ENCODE measurements at places on chromosomes 2 and 18. TPM values are rescaled to one million over a fixed set of nuclear protein-coding genes. Genes with fewer than 3 reads are reported as not detected.

GRCh38 chr2:241309684-241310117, 5.8 kb downstream of the HDLBP start:
- peaks cover 73% of the 10 kb centered on the region for H3K4me1 ChIP-seq
- H3K27me3 ChIP-seq, result no peaks in the 10 kb centered on the region
- peaks cover 14% of the 10 kb centered on the region for H3K36me3 ChIP-seq
- DNase-seq, result peak; percentile 84
- peak overlapping the region; percentile 90 for H3K27ac ChIP-seq

DNA sequence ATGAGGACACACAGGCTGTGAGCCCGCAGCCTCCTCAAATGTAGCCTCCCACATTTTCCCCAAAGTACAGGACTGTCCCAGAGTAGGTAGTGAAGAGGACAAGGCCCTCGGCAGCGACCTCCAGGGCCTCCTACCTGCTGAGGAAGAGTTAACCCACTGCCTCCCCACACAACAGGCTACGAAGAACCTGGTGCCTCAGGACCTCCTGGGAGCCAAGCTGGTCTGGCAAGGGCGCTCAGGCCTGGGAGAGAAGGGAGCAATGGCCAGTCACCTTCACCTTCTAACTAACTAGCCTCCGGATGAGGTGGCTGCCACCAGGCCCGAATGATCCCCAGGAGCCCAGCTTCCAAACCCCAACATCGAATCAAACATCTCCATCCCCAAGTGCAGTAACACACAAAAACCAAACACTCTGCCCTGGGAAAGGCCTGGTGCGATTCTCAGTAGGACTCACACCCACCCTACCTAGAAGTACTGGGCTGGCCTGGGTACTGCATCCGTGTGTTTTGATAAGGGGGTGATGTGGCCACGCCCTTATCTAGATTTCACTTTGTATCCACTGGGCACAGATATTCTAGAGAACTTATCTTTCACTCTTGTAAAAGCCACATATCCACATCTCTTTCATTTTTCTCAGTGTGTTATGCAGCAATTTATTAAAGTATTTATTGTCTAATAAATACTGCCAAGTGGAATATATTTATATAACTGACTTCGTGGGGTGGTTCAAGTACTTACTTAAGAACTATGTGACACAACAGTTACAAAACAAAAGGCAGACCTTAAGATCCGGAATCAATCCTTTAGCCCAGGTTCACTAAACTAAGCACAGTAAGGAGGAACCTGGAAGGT, 9.7 kb downstream of the ERFE start:
- no peak overlapping the region for H3K4me3 ChIP-seq
- DNase-seq, result no peak
- no peaks in the 10 kb centered on the region for H3K4me1 ChIP-seq

GRCh38 chr18:14117606-14118005, 14.6 kb downstream of the ZNF519 start:
- H3K36me3 ChIP-seq, result peaks cover 27% of the 10 kb centered on the region
- DNase-seq, result no peak
- H3K27me3 ChIP-seq, result no peaks in the 10 kb centered on the region
- H3K4me1 ChIP-seq, result peaks cover 7% of the 10 kb centered on the region
- H3K4me3 ChIP-seq, result no peak overlapping the region

- no peak overlapping the region for H3K4me3 ChIP-seq
- no peak overlapping the region for H3K27ac ChIP-seq
- peak; percentile 6 for DNase-seq
- H3K36me3 ChIP-seq, result no peaks in the 10 kb centered on the region
Measured at GRCh38 chr18:11387880-11388279, 221.5 kb upstream of the SLC35G4 start.

DNA sequence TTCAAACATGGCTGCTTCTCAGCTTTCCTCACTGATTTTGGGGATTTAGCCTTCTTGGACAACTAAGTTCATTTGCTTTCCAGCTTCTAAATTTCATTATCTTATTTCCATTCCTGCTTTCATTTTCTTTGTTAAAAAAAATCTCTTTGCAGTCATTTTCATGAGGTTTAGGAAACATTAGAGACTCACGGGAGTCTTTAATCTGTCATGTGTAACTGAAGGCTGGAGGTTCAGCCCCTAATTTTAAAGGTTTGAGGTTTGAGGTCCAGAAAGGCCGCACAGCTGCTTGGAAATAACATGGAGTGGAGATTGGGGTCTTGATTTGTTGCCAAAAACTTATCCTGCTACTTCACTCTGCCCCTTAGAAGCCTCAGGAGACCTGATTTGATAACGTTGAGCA, 30.3 kb downstream of the PROKR1 start:
- no peak for DNase-seq
- H3K4me1 ChIP-seq, result peaks cover 3% of the 10 kb centered on the region
- H3K27me3 ChIP-seq, result peaks cover 20% of the 10 kb centered on the region

DNA sequence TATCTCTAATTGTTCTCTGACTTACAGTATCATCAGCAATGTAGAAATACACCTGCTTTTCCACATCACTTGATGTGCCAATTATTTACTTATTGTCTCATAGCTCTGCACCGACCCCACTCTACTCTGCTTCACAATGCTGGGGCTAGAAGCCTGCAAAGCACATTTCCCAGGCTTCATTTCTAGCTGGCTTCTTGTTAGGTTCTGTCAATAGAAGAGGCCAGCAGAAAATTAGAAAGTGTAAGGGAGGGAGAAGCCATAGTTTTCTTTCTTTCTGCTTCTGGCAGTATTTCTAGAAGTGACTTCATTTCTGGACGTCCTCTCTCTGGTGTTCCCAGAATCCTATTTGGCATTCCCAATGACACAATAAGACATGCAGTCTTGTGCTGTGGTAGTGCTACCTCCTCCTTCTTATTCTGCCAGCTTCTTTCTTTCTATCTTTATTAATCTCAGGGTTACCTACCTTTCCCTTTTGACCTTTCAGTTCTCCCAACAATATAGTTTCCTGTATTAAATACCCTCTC, 12.5 kb upstream of the TANC1 start:
- no peaks in the 10 kb centered on the region for H3K36me3 ChIP-seq
- no peak overlapping the region for H3K27ac ChIP-seq
- no peak overlapping the region for H3K4me3 ChIP-seq
- peaks cover 14% of the 10 kb centered on the region for H3K4me1 ChIP-seq

DNA sequence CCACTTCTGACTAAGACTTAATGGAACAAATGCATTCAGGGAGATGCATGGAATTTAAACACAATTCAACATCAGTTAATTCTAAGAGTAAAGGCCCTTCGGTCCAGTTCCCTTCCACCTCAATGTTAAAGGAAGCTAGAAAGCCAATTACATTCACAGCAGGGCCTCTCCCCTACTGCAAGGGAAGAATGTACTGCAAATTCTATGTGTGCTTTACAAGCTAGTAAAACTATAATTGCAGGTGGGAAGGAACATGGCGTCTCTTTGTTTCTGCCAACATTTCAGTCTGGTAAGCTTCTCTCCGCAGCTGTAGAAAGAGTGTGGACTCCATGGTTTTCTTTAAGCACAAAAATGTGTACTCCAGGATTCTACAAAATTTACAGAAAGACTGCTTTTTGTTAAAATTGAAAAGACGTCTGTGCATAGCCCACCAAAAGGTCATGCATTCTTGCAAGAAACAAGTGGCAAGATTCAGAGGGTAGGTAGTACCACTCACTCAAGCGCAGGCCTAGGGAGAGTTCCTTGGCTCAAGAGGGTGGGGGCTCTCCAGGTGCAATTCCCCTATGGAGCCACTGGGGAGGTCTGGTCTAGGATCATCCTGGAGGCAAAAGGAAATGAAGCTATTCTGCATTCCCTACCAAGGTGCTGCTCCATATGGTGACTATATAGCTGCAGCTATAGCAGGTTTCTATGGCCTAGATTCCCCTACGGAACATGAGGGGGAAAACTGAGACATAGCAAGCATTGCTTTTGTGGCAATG, 127.0 kb upstream of the FZD5 start:
- H3K4me1 ChIP-seq, result no peaks in the 10 kb centered on the region
- DNase-seq, result no peak
- no peak overlapping the region for H3K4me3 ChIP-seq
- no peaks in the 10 kb centered on the region for H3K27me3 ChIP-seq
- no peak overlapping the region for H3K27ac ChIP-seq

DNA sequence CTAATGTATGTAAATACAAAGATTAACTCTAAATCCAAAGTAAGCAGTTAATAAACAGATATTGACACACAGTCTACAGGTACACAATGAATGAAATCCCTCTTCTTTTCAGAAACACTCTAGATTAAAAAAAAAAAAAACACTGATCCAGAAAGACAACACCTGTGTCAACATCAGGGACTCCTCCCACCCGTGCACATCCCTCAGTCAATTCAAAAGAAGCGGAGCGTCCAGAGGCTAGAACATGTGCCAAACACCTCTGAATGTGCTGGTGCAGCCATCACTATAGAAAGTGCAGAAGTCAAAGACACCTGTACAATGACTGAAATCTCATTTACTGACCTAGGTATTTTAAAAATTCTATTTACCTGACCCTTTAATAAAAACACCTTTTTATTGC, 622.6 kb upstream of the ID2 start:
- H3K4me1 ChIP-seq, result peaks cover 7% of the 10 kb centered on the region
- H3K36me3 ChIP-seq, result no peaks in the 10 kb centered on the region
- no peak overlapping the region for H3K27ac ChIP-seq
- no peak overlapping the region for H3K4me3 ChIP-seq

DNA sequence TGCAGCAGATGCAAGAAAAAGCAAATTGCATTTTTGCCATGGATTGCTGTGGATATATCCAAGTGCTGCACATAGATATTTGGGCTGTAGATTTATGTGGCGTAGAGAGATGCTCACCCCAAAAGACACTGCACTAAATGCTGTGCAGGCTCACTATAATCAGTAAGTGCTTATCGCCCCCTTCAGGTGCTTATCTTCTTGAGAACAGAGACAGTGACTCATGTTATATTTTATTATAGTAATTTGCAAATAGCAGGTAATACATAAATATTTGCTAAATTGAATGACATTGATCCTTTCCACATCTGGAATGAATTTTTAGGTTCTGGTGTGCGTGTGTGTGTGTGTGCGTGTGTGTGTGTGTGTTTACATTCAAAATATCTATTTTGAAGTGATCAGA, 36.8 kb upstream of the PLEKHM3 start:
- no peak overlapping the region for H3K27ac ChIP-seq
- H3K27me3 ChIP-seq, result peaks cover 1% of the 10 kb centered on the region
- peak; percentile 26 for DNase-seq
- no peaks in the 10 kb centered on the region for H3K36me3 ChIP-seq

- H3K36me3 ChIP-seq, result no peaks in the 10 kb centered on the region
- no peaks in the 10 kb centered on the region for H3K27me3 ChIP-seq
- no peak overlapping the region for H3K4me3 ChIP-seq
Measured at GRCh38 chr2:116435648-116436047, 1378.8 kb upstream of the DDX18 start.

DNA sequence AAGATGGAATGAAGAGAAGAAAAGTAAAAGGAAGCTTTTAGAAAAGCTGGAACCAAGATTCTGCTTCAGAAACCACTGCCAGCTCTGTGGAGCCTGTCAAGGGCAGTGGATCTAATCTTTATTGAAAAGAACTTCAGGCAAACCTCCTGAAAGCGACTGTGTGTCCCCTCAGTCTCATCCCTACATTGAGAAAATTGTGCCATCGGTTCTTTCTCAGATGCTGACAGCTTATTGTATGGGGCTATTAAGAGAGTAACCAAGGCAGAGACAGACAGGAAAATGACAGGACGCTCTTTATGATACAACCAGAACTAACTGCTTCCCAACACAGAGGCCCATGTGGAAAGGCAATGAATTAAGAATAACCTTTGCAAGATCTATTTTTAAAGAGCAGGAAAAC, 763.2 kb upstream of the CHAC2 start:
- H3K36me3 ChIP-seq, result no peaks in the 10 kb centered on the region
- no peak overlapping the region for H3K27ac ChIP-seq
- no peak overlapping the region for H3K4me3 ChIP-seq
- no peaks in the 10 kb centered on the region for H3K4me1 ChIP-seq
- no peaks in the 10 kb centered on the region for H3K27me3 ChIP-seq
- DNase-seq, result no peak

- DNase-seq, result peak; percentile 88
- H3K27me3 ChIP-seq, result no peaks in the 10 kb centered on the region
- peaks cover under 1% of the 10 kb centered on the region for H3K36me3 ChIP-seq
- H3K27ac ChIP-seq, result peak overlapping the region; percentile 76
- H3K4me1 ChIP-seq, result peaks cover 60% of the 10 kb centered on the region
- H3K4me3 ChIP-seq, result peak overlapping the region; percentile 39
Measured at GRCh38 chr2:172465417-172466334, 38.3 kb downstream of the ITGA6 start.

DNA sequence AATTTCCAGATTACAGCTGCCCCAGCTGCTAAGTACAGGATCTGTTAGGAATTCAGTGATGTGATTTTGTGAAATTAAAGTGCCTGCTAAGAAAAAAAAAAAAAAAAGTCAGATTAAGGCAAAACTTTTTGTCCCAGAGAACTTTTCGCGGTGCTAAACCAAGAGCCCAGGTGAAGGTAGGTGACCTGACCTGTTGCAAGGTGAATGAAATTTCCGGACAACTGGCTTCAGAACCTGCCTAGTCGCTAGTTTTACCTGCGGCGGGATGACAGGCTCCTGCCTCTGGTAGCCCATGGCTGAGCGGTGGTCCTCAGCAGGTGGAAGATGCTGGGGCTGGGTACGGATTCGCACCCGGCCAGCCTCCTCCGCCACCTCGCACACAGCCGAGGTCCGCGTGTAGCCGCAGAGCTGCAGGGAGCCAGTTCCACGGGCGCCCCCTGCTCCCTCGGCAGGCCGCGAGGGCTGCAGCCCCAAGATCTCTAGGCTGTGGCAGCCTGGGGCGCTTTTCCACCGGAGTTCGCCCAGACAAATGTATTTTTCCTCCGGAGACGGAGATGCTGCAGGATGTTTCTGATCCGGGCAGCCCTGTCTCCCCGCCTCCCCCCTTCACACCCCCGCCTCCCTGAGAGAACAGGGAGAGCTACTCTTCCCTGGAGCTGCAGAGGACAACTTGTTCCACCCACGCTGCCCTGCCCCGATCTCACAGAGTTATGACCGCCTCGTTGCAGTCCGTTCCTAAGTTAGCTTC, at the start of gene SLC38A11:
Gene SLC38A11 (minus strand): TSS at position 572 of the 748 bp plus-strand sequence. CDS start 278 bp downstream, at position 294.
- H3K27ac ChIP-seq, result no peak within 1 kb of the TSS
- H3K36me3 ChIP-seq, result no peaks in the 10 kb centered on the region
- no peaks in the 10 kb centered on the region for H3K4me1 ChIP-seq

DNA sequence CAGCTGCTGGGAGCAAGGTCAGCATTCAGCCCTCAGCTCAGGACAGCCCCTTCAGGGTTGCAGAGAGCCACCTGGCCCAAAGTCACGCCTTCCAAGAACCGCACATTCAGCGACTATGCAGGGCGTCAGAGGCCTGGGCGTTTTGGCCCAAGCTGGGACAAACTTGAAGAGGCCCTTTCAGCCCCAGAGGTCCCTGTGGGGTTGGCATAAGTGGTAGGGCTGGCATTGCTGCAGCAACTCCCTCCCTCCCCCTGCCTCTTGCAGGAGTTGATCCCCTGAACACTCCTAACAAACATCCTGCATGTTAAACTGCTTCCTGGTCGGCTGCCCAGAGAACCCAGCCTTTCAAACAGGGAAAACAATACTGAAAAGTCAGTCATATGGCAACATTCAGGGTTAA, 192.9 kb upstream of the SMAD2 start:
- no peak overlapping the region for H3K4me3 ChIP-seq
- H3K4me1 ChIP-seq, result peaks cover 10% of the 10 kb centered on the region
- no peak overlapping the region for H3K27ac ChIP-seq
- peaks cover 9% of the 10 kb centered on the region for H3K27me3 ChIP-seq

Gene TMEFF2
- total RNA-seq, result not detected

Gene MYO5B
- total RNA-seq, result not detected

Gene ABCG8
- not detected for total RNA-seq

Measured in activated CD8-positive, alpha-beta T cell treated with anti-CD3 and anti-CD28 coated beads for 36 hours (primary cell).